ENCODE measurements at places on chromosomes 3 and 15.
A peak's percentile ranks its signal among the peaks of the same experiment; 100 is the strongest.

DNA sequence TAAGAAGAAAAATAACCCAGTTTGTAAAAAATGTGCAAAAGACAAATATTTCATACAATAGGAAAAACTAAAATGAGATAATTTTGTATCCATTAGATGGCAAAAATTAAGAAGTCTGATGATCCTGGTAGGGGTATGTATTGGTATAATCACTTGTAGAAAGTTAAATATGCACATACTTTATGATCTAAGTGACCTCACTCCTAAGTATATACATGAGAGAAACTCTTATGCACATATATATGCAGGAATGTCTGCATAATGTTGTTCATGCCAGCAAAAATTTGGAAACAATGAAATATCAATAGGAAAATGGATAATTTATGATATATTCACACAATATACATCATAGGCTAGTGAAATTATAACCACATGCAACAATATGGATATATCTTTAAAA lies 33.5 kb downstream of the USP50 start:
- no peak for DNase-seq

DNA sequence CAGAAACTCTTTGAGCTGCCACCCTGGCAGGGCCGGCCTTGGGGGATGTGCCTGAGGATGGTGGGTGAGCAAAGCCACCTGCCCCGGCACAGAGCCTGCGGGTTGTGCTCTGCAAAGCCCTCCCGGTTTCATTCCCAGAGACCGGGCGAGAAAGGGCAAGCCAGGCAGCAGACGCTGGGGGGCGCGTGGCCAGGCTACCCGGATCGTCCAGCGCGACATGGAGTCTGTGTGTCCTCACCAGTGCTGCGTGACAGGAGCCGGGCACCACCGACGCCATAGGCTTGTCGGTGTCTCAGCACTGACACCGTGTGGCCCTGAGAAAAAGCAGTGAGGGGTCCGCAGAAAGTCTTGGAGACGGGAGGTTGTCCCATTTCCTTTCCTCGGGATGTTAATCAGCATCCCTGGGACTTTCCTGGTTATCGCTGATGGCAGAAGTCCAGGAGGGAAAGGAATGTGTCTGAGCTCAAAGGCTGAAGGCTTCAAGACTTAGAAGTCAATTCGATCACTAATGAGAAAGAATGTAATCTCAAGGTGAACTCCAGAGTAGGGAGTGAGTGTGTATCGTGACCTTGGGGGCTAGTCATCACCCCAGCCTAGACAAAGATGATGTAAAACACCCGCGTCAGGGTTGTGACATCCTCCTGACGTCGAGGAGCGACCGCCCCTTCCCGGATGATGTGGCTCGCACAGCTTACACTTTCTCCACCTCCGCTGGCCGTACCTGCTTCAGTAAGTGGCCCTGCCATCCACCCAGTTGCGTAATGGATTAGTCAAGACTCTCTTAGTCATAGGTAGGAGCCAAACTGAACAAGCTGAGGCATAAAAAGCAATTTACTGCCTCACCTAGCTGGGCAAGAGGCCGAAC lies 36.3 kb upstream of the PLA2G4E start:
- DNase-seq: peak; percentile 76

DNA sequence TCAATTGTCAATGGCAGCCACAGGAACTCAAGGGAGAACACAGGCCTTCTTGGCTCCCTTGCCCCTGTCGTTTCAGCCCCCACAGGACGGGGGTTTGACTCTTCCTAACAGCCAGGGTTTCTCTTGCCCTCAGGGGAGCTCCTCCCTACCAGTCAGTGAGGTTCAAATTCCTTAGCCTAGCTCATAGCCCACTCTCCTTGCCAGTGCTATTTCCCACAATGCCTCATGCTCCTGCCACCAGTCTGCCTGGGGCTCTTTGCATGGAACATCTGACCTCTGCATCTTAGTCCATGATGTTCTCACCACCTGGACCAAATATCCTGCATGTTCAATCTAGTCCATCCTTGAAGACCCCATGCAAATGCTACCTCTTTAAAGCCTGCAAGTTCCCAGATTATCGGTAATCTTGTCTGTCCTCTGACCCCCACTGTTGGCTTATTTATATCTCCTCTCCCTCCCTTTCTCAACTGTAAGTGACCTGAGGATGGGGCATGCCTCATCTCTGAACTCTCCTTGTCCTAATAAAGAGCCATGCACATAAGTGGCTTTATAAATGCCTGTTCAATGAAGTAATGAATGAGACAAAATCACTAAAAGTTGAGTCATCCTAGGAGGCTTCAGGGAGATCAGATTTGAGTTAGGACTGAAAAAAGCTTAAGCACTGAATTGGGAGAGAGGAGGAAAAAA lies 78.0 kb downstream of the MYO1E start:
- DNase-seq: no peak

- DNase-seq: no peak
Observed at GRCh38 chr3:46849686-46850467, 13.4 kb downstream of the MYL3 start.

GRCh38 chr3:44885618-44886017 lies 11.2 kb downstream of the TGM4 start:
- no peak for DNase-seq

- no peak for DNase-seq
Observed at GRCh38 chr3:178845420-178846118, 226.0 kb downstream of the ZMAT3 start.

DNA sequence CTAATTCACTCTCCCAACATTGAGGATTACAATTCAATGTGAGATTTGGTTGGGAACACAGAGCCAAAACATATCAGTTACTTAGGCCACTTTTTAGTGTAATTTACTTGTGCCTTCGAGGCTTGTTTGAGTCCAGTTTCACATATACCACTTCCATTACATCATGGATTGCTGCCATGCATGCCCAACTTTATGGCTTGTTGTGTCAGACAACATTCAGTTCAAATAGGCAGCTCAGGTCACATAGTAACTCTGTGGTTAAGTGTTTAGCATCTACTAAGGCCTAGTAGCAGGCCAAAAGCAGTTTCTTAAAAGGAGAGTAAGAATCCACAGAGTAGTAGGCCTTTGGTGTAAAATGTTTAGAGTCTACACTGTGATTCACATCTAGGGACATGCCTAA lies 164.3 kb upstream of the GMNC start:
- no peak for DNase-seq

DNA sequence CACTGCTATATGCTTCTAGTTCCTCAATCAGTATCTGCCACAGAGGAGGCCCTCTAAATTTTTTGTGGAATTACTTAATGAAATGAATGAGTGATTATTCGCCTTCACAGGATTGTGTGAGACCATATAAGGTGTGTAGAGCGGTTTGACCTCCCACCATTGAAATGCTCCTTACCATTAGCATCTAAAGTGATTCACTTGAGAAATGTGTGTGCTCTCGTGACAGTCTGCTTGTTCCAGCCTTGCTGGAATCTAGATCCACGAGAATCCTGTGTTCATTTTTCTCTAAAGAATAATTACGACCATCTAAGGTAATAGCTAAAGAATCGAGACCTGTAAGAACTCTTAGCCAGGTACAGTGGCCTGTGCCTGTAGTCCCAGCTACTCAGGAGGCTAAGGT lies 126.9 kb downstream of the FNDC3B start:
- no peak for DNase-seq

DNA sequence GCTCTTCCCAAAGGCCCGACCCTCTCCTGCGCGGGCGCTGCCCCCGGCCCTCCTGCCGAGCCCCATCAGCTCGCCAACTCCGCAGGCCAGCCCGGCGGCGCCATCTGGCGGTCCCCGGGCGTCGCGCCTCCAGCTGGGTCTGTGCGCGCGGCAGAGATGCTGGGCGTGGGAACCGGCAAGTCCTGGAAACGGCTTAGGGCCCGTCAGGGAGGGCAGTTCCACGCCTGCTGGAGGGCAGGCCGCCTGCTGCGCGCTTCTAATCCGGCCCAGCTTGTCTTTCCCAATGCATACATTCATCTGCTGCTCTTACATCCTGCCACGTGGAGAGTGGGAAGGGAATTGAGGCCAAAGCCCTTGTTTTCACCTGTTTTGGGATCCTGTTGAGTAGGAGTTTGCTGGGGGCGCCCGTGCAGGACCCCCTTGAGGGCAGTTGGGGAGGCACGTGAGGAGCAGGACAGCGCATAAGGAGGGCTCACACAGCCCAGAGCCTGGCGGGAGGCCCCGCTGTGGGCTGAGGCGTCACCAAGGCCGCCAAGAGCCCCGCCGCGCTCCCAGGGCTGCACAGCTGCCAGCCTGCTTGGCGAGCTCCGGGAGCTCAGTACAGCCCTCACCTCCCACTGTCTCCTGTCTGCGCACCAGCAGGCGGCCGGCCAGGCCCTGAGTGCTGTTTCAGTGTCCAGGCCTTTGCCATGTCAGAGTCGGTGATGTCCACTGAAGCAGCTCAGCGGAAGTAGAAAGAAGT lies 165.6 kb downstream of the NSMCE3 start:
- DNase-seq: peak; percentile 80

GRCh38 chr3:121481106-121481880 lies 64.5 kb downstream of the POLQ start:
- DNase-seq: no peak

GRCh38 chr15:97410897-97411575 lies 549.5 kb upstream of the ARRDC4 start:
- DNase-seq: no peak

GRCh38 chr15:85974742-85975141 lies 104.9 kb upstream of the AGBL1 start:
- DNase-seq: no peak

DNA sequence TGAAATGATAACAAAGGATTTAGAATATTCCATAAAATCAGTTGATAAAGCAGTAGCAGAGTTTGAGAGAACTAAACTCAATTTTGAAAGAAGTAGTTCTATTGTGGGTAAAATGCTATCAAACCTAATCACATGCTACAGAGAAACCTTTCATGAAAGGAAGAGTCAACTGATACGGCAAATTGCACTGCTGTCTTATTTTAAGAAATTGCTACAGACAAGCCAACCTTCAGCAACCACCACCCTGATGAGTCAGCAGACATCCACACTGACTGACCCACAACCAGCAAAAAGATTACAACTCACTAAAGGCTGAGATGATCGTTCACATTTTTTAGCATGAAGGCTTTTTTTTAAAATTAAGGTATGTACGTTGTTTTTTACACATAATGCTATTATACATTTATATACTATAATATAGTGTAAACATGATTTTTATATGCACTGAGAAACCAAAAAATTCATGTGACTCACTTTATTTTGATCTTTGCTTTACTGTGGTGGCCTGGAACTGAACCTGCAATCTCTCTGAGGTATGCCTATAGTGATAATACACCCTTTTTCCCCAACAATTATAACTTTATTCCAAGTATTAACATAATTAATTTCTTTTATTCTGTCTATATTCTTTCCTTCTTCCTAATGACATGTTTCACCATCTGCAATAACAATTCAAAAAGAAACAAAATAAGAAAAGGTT lies 109.9 kb downstream of the TBC1D5 start:
- DNase-seq: no peak

- no peak for DNase-seq
Observed at GRCh38 chr3:63993653-63994079, 29.6 kb downstream of the PSMD6 start.

GRCh38 chr15:70280781-70281180 lies 183.1 kb upstream of the TLE3 start:
- DNase-seq: peak; percentile 10

DNA sequence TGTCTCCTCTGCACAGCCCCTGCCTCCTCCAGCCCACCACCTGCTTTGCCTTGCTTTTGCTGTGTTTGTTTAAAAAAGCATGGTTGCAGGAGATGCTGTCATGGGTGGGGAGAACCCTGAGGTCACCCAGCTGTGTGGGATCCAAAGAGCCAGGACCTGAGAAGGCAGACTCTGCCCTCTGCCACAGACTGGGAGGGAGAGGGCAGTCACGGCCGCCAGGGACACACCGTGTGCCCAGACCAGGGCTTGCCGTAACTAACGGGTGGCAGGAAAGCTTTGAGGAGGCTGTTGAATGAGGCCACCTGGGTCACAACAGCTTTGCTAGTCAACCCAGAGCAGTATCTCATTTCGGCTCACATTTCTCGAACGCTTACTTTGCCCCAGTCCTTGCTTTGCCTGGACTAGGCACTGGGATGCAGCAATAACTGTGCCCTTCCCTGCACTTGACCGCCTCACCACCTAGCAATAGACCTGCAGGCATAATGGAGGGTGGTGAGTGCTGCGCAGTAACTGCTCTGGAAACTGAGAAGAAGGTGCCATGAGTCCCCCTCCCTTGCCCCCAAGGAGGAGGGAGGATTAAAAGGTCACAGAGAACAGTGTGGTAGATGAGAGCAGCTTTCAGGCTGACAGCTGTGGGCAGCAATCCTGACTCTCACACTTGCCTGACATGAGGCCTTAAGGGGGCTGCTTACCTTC lies 55.0 kb upstream of the CTDSPL start:
- no peak for DNase-seq

- DNase-seq: no peak
Observed at GRCh38 chr3:21158861-21159542, 592.0 kb downstream of the ZNF385D start.

DNA sequence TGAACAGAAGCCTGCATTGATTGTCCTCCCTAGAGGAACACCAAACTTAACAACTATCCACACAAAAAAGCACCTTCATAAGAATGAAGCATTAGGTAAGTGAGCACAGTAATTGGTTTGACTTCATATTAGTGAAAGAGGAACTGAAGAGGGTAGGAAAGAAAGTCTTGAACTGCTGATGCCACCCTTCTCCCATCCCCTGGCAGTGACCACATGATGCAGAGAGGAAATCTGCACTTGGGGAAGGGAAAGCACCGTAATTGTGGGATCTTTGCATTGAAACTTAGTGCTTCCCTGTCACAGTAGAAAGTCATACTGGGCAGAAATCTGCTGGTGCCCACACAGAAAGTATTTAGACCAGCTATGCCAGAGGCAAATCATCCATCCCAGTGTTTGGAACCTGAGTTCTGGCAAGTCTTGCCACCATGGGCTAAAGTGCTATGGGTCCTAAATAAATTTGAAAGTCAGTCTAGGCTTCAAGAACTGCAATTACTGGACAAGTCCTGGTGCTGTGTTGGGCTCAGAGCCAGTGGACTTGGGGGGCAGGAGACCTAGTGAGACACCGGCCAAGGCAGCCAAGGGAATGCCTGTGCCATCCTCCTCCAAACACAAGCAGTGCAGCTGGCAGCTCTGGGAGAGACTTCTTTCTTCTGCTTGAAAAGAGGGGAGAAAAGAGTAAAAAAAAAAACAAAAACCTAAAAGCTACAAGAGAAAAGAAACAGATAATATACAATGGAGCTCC lies 63.6 kb downstream of the SLC15A2 start:
- no peak for DNase-seq

DNA sequence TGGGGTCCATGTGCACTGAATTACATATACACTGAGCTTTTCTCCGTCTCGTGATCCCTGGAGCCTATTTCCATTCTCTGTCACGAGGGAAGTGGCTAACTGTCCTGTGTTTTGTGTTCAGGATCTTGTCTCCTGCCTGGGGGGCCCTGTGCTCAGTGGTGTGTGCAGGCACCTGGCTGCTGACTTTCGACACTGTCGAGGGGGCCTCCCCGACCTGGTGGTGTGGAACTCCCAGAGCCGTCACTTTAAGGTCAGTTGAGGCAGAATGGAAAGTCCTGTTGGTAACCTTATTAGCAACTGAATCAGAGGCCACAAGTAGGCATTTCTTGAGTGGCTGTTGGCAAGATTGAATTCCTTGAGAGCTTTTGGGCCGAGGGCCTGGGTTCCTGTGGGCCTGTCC lies 26.7 kb downstream of the FAN1 start:
- DNase-seq: no peak

GRCh38 chr15:70910958-70911357 lies 18.3 kb downstream of the LRRC49 start:
- no peak for DNase-seq

- DNase-seq: no peak
Observed at GRCh38 chr3:13537909-13538296, 11.0 kb upstream of the FBLN2 start.

Measured in natural killer cell treated with Interleukin-12 subunit alpha and Interleukin-12 subunit beta and Interleukin-15 and Interleukin-18, amount 100 ng/mL, for 72 hours (primary cell).